ENCODE measurements at places on chromosomes 6 and 20.
A peak's percentile ranks its signal among the peaks of the same experiment; 100 is the strongest.

GRCh38 chr20:48613926-48614325, 213.9 kb downstream of the PREX1 start:
- DNase-seq = no peak

DNA sequence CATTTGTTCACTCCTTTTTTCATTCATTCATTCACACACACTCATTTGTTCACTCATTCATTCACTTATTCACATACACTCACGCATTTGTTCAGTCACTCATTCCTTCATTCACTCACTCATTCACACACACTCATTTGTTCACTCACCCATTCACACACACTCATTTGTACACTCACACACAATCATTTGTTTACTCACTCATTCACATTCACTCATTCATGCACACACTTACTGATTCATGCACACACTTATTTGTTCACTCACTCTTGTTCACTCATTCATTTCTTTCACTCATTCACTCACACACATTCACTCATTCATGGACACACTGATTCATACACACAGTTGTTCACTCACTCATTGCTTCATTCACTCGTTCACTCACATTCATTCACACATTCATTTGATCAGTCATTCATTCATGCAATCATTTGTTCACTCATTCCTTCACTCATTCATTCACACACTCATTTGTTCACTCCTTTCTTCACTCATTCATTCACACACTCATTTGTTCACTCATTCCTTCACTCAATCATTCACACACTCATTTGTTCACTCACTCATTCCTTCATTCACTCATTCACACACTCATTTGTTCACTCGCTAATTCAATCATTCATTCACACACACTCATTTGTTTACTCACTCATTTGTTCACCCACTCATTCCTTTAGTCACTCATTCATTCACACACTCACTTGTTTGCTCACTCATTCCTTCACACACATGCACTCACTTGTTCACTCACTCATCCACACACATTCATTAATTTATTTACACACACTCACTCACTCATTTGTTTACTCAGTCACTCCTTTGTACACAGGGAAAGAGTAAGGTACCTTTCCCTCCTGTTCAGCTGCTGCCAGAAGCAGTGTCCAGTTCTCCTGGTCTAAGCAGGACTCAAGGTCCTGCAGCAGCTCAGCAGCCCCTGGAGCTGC, 50.7 kb upstream of the BHLHE23 start:
- DNase-seq = no peak

- no peak for DNase-seq
These were observed 3.5 kb downstream of the GNMT start for GRCh38 chr6:42963855-42964605.

DNA sequence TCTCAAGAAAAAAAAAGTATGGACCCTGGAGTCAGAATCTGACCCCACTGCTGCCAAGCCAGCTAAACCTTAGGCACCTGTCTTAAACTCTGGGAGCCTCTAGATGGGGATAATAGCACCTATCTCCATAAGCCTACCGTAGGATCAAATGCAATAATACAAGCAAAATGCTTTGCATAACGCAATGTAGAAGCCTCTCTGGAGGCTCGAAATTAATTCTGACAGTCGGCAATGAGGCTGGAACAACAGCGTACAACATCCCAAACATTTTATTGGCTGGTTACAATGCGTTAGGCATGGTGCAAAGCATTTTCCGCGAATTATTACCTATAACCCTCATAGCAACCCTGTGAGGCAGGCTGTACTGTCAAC, 521 bp downstream of the CDK5RAP1 start:
- no peak for DNase-seq

DNA sequence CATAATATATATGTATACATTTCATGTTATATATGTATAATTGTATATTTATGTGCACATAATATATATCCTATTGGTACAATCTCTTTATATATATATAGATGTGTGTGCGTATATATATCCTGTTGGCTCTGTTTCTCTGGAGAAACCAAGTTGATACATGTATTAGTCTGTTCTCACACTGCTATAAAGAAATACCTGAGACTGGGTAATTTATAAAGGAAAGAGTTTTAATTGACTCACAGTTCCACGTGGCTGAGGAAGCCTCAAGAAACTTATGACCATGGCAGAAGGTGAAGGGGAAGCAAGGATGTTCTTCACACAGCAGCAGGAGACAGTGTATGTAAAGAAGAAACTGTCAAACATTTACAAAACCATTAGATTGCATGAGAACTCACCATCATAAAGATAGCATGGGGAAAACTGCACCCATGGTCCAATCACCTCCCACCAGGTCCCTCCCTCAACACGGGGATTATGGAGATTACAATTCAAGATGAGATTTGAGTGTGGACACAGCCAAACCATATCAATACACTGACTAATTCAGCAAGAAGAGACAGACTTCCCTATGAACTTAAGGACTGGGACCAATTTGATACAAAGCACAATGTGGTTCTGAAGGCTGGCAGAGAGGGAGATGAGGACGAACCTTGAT, 14.0 kb downstream of the CST3 start:
- DNase-seq = no peak

GRCh38 chr20:38833857-38834164, 28.3 kb downstream of the PPP1R16B start:
- no peak for DNase-seq

GRCh38 chr6:80133020-80133419, 26.5 kb downstream of the BCKDHB start:
- DNase-seq = no peak

DNA sequence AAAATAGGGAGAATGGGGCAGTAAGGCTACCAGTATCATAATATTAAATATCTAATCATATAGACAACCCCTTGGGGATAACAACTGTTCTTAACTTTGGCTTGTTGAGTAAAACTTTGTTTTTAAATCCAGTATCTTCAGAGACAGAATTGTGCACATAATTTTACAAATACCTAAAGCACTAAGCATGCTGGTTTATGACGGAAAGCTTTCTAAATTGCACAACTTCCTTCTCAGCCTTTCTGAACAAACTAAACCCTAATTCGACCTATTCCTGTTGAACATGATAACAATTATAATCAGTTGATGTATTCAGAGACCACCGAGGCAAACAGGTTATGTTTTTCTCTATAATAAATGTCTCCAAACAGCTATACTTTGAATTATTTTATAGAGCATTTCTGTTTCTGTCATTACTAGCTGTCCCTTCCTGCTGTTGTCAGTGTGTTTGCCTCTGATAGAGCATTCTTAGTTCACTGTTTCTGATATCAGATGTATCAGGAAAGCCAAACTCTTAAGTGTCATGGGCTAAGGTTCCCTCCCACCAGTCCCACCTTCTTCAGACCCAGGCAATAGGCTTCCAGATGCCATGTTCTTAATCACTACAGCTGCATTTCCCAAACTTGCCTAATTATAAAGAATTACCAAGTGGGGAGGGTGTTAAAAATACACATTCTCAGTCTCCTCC, 8.7 kb downstream of the ZHX3 start:
- no peak for DNase-seq

DNA sequence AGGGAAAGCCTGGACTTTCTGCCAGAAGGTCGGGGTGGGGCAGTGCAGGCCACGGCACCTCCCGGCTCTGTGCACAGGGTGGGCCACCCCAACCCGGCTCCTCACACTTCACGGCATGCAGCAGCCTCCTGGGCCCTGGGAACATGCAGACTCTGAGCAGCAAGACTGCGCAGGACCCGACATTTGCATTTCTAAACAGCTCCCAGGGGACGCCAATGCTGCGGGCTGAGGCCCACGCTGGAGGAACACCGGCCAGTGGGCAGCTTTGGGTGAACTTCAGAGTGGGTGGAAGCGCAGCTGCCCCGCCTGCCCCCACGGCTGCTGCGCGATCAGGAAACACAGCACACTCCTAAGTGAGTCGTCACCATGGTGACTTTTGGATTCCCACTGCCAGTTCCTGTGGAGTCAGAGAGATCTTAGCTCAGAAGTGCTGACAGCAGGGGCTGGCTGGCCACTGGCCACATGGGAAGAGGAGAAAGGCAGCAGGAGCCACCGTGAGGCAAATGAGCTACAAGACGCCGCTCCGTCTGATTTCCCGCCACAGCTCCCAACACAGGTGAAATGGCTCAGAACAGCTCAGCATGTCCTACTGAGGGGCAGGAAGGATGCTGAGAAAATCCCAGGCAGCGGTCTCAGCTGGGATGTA, 52.1 kb downstream of the RNASET2 start:
- DNase-seq = no peak

GRCh38 chr6:24936641-24937317, 1.0 kb upstream of the RIPOR2 start:
- peak; percentile 39 for DNase-seq

GRCh38 chr6:72819609-72820008, 197.7 kb downstream of the KCNQ5 start:
- no peak for DNase-seq

DNA sequence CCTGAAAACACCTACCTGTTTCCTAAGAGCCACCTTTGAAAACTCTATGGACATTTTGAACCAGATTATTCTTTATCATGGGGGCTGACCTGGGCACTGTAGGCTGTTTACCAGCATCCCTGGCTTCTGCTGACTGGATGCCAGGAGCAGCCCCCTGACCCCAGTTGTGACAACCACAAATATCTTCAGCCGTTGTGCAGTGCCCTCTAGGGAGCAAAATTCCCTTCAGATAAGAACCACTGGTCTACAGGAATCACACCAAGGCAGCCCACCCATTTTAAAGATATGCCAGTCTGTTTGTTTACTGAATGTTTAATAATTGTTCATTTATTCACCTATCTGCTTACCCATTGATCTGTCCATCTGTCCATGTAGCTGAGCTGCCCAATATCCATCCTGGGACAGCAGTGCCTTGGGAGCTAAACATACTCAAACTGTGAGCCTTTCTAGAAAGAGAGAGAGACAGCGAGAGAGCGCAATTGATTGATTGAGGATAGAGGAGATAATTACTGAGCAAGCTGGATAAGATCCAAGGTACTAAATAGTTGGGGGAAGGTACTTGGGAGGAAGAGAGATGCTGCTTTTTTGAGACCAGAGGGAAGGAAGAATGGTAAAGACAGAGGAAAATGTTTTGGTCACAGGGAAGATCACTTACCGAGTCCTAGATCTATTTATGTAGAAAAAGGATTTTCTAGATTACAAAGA, 276.8 kb downstream of the NRN1 start:
- no peak for DNase-seq

DNA sequence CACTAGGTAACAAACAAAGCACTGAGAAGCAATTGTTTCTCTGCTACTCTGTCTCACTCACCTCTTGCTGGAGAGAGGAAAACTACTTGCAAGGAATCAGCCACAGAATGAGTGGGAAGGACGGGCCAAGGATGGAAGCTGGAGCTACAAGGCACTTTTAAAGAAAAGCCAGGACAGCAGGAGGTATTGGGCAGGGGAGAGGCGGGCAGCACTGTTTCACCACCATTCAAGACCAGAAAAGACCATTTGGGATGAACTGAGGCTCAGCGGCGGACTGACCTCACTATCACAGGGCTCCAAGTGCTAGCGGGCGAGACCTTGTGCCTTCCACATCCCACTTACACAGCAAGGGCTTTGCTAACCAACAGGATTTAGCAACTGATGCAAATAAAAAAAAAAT, 137.4 kb downstream of the IPCEF1 start:
- no peak for DNase-seq

DNA sequence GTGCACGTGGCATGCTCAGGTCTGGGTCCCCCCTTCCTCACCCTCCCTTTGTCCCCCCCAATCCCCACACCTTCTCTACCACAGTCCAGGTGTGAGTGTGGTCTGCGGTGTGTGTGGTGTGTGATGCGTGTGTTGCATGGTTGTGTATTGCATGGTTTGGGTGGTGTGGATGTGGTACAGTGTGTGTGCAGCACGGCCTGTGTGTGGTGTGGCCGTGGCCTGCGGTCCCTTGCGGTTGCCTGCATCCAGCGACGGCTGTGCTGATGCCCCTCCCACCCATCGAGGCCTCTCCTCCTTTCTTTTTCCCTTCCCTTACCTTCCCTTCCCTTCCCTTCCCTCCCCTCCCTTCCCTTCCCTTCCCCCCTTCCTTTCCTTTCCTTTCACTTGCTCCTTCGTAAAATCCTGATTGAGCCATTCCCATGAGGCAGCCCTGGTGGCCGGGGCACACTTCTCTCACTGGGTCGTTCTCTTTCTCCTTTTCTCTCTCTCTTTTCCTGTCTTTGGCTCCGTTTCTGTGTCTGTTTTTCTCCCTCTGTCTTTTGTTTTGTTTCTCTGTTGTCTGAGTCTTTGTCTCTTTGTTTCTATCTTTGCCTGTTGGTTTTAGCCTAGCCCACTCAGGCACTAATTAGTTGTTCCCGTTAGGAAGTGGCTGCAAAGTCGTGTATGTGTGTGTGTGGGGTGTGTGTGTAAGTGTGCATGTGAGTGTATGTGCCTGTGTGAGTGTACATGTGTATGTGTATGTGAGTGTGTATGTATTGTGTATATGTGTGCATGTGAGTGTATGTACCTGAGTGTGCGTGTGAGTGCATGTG, 65.7 kb downstream of the SRC start:
- DNase-seq = no peak

GRCh38 chr20:44566018-44566417, 16.4 kb upstream of the PKIG start:
- DNase-seq = no peak

- no peak for DNase-seq
These were observed 114.2 kb upstream of the LY86 start for GRCh38 chr6:6474170-6474920.

- DNase-seq = no peak
These were observed 89.4 kb downstream of the GRM4 start for GRCh38 chr6:34056305-34057108.

GRCh38 chr6:129673748-129674147, 36.2 kb downstream of the ARHGAP18 start:
- no peak for DNase-seq

DNA sequence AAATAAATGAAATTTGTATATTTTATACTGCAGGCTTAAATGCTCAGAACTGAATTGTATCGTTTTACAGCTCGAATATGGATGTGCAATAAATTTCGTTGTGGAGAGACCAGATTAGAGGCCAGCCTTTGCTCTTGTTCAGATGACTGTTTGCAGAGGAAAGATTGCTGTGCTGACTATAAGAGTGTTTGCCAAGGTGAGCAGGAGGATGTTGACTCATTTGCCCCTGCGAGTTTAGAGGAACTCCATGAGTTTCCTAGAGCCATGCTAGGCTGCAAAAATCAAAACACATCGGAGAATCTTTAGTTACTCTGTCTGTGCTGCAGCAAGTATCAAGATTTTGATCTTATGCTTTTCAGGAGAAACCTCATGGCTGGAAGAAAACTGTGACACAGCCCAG, 15.4 kb downstream of the ENPP3 start:
- DNase-seq = no peak

GRCh38 chr6:75882734-75883133, 133.7 kb downstream of the MYO6 start:
- DNase-seq = no peak

- no peak for DNase-seq
These were observed 3.9 kb downstream of the SRC start for GRCh38 chr20:37349517-37350491.

DNA sequence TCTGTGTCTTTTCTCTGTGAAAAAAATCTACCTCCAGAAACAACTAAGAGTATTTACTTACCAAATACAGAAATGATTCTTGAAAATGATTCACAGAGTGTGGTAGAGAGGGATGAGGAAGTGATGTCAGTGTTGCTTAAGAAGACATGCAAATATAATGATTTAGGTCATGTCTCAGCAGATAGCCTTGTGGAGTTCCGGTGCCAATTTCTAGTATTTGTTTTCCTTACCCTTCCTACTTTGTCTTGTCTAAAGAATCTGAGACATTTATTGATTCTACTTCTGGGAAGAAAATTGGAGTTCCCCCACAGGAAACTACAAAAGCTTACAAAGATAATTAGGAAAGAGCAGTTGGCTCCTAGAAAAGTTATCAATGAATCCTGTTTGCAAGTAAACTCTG, 68.8 kb downstream of the GJA1 start:
- DNase-seq = no peak
